Neural crest cell (in vitro differentiated cells): ENCODE measurements at places on chromosomes 7 and 10. TPM values are rescaled to one million over a fixed set of nuclear protein-coding genes. Genes with fewer than 3 reads are reported as not detected.

- DNase-seq, result no peak
Measured at GRCh38 chr7:77649716-77650349, 46.4 kb upstream of the RSBN1L start.

FAM221A gene
- total RNA-seq, result 10.3 and 11.1 TPM in 2 replicates

DNA sequence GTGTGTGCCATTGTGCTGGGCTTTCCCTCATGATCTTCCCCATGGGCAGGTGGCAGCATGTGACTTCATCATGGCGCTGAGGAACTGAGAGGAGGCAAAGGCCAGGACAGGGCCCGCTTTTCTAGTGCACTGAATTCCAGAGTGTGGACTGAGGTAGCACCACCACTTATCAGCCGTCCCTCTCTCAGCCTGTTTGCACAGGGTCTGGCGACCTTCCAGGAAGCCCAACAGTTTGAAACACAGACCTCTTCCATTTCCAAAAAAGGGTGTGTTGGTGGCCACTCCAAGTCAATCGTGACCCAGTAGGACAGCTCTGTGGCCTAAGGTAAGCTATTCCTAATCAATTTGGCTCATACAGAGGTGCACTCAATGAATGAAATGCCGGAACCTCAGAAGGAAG is 4.4 kb downstream of the DNAJC30 start:
- DNase-seq, result no peak

GRCh38 chr7:141752634-141753033 is 11.3 kb upstream of the TAS2R3 start:
- DNase-seq, result no peak

- no peak for DNase-seq
Measured at GRCh38 chr7:16727736-16728135, 25.8 kb upstream of the TSPAN13 start.

- no peak for DNase-seq
Measured at GRCh38 chr10:44935966-44936295, 23.7 kb upstream of the RASSF4 start.

DNA sequence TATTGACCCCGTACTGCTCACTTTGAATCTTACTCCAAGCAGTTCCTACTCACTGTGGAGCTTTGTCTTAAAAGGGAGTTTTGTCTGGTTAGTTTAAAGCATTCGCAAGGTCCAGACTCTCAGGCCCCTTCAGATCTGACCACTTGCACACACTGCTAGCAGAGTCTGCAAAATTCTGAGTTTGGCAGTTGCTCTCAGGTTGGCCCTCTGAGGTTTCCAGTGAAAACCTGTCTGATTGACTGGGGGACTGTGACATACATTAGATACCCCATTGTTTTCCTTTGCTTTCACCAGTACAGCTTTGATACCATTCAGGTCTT is 149.2 kb downstream of the XPNPEP1 start:
- DNase-seq, result no peak

SPDYE11 gene
- not detected in 2 replicates for total RNA-seq

DNA sequence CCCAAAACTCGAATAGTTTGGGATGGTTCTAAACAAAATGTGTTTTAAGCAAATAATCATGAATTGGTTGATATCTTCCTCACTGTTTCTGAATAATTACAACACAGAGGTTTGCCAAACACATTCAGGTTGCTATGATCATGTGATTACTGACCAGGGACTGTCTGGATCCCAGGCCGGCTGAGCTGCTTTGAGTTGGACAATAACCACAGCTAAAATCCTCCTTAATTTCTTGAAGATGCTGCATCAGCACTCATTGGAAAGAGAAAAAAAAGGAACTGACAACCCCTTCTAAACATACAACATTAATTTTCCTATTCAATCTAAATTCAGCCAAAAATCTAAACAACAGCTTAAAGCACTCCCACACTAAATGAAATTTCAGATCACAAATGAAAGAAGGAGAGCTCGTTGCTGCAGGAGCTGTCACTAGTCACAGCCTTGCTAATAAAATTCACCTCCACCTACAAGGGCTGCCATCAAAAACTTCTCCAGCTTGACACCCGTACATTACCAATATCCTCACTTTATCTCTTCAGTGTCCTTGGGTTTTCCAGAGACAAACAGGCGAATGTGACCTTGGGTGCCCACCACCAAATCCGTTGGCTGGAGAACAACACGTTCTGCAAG is 560.2 kb downstream of the KCNMA1 start:
- DNase-seq, result no peak

SPDYE2 gene
- not detected in 2 replicates for total RNA-seq

ITPRID1 gene
- not detected in 2 replicates for total RNA-seq

ZNF804B gene
- not detected in 2 replicates for total RNA-seq

DNA sequence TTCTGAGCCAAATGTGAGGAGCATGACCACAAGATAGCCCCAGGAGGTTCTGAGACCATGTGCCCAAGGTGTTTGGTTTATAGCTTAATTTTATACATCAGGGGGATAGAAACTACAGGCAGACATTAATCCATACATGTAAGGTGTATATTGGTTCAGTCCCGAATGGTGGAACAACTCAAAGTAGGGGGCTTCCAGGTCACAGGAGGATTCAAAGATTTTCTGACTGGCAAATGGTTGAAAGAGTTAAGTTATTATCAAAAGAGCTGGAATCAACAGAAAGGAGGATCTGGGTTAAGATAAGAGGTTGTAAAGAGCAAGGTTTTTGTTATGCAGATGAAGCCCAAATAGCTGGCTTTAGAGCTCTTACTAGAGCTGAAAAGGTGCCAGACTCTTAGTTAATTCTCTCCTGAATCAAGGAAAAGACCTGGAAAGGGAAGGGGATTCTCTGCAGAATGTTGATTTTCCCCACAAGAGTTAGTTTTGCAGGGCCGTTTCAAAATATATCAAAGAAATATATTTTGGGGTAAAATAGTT is 640.0 kb downstream of the IPMK start:
- no peak for DNase-seq

- DNase-seq, result no peak
Measured at GRCh38 chr7:26090927-26091519, 61.0 kb upstream of the NFE2L3 start.
